ENCODE measurements at places on chromosomes 3 and 15.

- no peak for DNase-seq
Measured at GRCh38 chr3:123096731-123097130, 29.9 kb downstream of the PDIA5 start.

GRCh38 chr3:37745921-37746320 is 115.8 kb upstream of the CTDSPL start:
- DNase-seq: no peak

GRCh38 chr3:181564222-181564621 is 147.5 kb upstream of the SOX2 start:
- no peak for DNase-seq

- no peak for DNase-seq
Measured at GRCh38 chr3:9331171-9331570, 31.7 kb upstream of the THUMPD3 start.
